ENCODE measurements at places on chromosomes 7 and 10.

- no peak for DNase-seq
These were observed 48.6 kb upstream of the GPR37 start for GRCh38 chr7:124813994-124814798.

- no peak for DNase-seq
These were observed 62.8 kb upstream of the EBF3 start for GRCh38 chr10:130026670-130027456.

DNA sequence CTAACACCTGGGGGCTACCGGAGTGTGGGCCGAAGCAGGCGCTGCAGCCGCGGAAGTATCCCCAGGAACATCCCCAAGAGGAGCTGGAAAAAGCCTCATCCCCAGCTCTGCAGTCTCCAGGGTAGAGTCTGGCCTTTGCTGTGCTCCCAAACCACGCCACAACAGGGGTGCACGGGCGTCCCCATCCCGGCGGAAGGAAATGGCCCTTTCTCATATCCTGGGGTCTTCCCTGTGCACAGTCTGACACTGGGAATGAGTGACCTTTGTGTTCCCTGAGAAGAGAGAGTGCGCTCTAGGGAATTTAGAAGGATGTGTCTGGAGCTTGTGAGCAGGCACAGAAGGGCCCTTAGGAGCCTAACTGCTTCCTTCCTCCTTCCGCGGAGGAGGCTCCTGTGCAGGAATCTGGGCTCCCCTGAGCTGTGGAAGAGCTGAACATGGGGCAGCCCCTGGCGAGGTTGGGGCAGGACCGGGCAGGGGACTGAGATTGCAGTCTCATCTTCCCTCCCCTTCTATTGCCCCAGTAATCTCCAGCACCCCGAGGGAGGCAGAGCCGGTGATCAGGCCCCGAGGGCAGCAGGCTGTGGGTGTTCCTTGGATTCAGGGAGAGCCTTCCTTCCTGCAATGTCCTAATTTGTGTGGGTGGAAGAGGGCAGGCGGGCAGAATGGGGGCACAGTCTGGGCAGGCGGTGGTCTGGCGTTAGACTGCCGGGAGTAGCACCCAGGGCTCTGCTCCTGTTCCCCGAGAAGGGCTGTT lies 1.3 kb downstream of the REPIN1 start:
- DNase-seq: no peak

DNA sequence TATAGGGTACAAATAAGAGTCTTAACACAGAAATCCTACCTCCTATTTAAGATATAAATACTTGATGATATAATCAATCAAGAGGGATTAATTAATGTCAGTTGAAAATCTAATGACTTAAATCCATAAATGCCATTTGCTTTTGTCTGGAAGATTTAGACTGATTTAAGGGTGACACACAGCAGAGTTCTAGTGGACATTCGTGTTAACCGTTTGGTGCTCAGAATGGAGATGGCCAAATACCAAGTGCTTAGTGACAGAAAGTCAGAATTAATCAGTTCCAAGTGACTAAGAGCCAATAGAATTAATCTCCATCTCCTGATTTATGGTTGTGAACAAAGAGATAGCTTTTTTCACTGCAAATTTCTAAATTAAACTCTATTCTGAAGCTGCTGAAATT lies 36.2 kb downstream of the NAMPT start:
- DNase-seq: no peak

Measured in T-cell (primary cell).